ENCODE measurements at places on chromosomes 2 and 18. TPM values are rescaled to one million over a fixed set of nuclear protein-coding genes. Genes with fewer than 3 reads are reported as not detected.

The TMEM182 gene
- polyA plus RNA-seq = 3.2 TPM

DNA sequence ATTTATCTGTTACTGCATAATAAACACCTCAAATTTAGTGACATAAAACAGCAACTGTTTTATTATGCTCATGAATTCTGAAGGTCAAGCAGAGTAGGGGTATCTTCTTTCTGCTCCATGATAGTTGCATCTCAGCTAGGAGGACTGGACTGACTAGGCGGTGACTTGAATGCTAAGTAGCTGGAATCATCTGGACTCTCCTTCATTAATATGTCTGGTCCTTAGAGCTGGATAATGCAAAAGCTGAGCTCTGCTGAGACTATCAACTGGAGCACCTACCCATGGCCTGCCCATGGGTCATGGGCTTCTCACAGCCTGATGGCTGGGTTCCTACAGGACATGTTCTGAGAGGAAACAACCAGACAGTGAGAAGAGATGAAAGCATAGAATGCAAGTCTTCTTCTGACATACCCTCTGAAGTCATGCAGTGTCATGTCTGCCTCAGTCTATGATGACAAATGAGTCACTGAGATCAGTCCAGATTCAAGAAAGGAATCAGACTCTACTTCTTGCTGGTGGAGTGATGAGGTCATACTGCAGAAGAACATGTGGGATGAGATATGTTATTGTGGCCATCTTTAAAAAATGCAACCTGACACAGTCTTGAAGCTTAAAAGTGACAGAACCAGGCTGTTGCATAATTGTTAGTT, 174.2 kb upstream of the OSR1 start:
- no peak for DNase-seq

DNA sequence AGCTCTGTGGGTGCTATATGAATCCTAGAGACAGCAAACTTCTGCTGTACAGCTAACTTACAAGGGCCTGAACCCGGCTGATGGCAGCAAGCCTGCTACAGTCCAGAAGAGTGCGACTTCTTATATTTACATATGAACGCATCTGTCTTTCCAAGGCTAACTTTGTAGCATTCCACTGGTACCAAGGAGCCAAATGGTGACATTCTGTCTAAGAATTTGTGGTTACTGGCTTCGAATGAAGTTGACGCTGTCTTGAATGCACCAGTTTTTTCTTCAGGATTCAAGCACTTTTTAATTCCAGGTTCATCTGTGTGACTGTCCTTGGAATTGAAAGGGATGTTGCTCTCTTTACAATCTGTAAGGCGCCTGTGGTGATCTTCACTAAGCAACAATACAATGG, 42.4 kb downstream of the THUMPD2 start:
- DNase-seq = no peak

DNA sequence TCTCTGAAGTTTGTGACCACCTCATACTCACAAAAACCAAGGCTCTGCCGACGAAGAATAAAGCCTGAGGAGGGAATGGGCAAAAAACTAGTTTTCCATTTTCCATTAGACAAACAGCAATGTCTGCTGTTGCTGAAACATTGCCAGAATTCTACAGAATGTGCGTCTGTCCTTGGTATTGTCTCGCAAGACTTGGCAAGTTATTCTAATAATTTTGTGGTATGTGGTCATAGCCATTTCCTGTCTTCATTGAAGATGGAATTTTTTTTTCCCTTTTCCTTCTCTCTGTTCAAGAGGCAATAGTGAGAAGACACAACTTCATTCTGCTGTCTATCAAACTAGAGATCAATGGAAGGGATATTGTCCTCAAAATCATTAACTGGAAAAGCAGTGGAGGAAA, 296.1 kb downstream of the RND3 start:
- no peak for DNase-seq

The LYPD6B gene
- not detected for polyA plus RNA-seq

- DNase-seq = no peak
These were observed 14.9 kb upstream of the ITPRID2 start for GRCh38 chr2:181876614-181877063.

DNA sequence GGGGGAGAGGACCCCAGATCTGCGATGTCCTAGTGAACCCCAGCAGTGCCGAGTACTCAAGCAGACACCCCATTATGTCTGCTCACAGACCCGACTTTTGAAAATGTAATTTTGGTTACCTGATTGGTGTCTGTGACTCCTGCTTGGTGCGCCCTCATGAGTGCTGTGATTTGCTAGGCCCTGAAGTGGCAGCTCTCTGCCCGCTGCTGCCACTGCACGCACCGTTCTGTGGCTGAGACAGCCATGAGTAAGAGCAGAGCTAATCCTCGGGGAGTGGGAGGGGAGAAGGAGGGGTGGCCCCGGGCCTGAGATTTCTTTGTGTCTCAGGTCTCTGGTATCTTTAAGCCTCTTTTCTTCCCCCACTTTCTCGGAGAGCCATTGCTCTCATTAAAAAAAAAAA, 18.2 kb downstream of the FHOD3 start:
- no peak for DNase-seq

DNA sequence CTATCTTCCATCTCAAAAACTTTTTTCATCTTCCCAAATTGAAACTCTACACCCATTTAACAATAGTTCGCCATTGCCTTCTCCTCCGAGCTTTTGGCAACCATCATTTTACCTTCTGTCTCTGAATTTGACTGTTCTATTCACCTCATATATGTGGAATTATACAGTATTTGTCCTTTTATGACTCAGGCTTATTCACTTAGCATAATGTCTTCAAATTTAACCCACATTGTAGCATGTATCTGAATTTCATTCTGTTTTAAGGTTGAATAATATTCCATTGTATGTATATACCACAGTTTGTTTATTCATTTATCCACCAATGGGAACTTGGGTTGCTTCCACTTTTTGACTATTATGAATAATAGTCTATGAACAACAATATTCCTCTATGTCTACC, 233.9 kb downstream of the GPD2 start:
- DNase-seq = no peak

DNA sequence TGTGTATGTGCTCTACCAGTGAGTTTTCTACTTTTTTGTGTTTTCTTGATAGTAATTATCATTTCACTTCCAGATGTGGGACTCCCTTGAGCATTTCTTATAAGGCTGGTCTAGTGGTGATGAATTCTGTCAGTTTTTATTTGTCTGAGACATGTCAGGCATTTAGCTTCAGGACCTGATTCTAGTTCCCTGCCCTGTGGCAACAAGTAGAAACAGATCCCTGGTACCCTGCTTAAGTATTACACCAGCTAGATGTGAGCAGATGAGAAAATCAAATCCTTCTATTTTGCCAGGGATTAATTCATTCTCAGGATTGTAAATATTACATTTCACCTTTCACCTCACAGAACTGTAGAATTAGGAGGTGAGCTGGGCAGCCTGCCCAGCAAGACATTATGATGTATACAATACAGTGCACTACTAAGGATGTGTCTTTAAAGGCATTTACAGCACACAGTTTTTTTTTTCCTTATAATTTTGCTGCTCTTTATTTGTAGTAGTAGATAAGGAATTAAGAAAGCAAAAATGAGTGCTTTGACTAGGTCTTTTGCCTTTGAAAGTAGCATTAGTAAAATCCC, 35.1 kb downstream of the GALM start:
- DNase-seq = no peak

The CLEC4F gene
- not detected for polyA plus RNA-seq

- no peak for DNase-seq
These were observed 32.5 kb downstream of the EEF1B2 start for GRCh38 chr2:206192157-206192556.

- no peak for DNase-seq
These were observed 159.0 kb upstream of the TRIB2 start for GRCh38 chr2:12557688-12558087.

The CPO gene
- not detected for polyA plus RNA-seq
